ENCODE measurements at places on chromosomes 11 and 22.

GRCh38 chr11:133525976-133526375 is 6.3 kb downstream of the OPCML start:
- DNase-seq, result no peak

GRCh38 chr11:31387379-31387778 is 17.7 kb downstream of the DNAJC24 start:
- no peak for DNase-seq

GRCh38 chr11:65078151-65078550 is 5.7 kb downstream of the CDCA5 start:
- peak; percentile 46 for DNase-seq

DNA sequence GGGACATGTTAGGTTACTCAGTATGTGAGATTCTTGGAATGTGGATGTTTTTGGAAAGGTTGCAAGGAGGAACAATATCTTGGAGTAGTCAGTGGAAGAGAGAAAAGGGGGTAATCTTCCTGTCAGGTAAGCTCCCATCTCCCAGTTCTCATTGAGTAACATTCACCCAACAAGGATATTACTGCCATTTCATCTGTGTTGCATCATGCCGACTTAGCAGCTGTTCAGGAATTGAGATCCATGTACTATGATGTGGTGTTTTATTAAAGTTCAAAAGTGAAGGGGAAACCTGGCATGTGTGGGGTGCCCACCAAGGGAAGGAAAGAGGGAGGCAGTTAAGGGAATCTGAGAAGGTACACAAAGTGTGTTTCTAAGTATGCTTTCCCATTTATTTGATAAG is 58.4 kb upstream of the RASSF10 start:
- no peak for DNase-seq

GRCh38 chr11:35102267-35102666 is 36.7 kb upstream of the CD44 start:
- DNase-seq, result no peak

DNA sequence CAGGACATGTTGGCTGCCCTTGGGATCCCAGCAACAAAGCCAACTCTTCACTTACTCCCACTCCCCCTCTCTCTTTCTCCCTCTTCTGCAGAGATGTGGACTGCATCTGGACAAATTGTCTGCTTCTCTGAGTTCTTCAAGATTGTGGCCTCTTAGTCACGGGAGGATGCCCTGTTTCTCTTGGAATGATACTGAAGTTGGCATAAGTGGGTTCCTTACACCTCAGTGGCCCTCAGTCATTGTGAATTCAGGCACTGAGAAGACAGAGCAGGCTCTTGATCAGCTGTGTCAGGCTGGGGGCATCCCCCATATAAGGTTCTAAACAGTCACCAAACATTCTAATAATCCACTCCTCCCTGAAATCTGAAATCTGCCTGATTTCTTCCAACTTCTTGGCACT is 6.1 kb upstream of the E2F8 start:
- no peak for DNase-seq

DNA sequence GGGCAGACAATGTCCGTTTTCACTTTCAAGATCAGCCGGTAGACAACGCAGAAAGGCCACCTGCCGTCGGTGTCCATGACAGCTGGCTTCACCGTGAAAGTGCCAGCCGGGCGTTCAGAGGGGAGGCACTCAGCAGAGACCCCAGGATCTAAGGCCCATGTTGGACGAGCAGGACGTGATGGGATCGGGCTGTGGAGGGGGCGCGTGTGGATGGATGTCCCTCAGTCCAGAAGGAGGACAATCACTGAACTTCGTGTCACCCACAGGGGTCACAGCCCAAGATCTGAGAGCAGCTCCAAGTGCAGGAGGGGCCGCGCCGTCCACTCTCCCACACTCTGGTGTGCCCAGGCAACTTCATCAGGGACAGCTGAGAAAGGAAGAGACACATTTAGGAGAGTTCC is 164.4 kb downstream of the BRD1 start:
- DNase-seq, result no peak

DNA sequence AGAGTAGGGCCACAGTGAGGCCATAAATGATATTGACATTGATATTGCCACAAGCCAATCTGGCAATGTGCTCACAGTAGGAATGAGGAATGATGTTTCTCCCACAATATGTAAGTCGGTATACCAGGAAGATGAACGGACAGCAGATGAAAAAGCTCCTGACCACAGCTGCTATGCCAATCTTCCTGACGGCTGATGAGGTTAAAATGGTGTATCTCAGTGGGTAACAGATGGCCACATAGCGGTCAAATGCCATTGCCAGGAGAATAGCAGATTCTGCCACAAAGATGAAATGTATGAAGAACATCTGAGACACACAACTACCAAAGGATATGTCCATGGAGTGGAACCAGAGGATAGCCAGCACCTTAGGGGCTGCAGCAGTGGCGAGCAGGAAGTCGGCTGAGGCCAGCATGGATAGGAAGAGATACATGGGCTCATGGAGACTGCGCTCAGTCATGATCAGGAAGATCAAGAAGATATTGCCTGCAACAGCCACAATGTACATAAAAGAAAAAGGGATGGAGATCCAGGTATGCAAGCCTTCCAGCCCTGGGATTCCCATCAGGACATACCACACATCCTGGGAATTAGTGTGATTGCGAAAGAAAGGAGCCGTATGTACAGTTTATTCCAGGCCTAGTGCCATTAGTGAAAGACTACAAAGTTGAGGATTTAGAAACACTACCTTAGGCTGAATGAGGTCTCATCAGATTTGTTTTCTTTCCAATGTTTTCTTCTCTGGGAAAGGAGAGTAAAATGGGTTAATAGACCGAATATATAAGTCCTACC is 22.2 kb downstream of the OR51V1 start:
- no peak for DNase-seq

GRCh38 chr22:26669060-26669481 is 11.7 kb downstream of the MIAT start:
- no peak for DNase-seq

- no peak for DNase-seq
These were observed 51.6 kb downstream of the CLMP start for GRCh38 chr11:123143476-123143875.

- no peak for DNase-seq
These were observed 21.5 kb downstream of the SPTBN2 start for GRCh38 chr11:66707486-66707885.

DNA sequence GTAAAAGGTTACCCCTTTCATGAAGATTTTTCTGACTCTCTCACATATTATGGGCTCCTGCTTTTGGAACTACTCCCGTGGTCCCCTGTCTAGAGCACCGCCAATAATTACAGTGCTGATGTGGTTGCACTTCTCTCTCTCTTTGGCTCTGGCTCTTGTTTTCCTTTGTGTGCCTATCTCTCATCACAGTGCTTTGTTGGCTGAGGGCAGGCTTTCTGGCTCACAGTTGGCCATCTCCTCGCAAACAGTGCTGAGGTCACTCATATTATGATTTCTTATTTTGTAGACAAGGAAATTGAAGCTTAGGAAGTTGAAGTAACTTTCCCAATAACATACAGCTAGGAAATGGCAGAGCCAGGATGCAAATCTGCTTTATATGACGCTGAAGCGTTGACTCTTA is 192.5 kb downstream of the DDX10 start:
- DNase-seq, result no peak

DNA sequence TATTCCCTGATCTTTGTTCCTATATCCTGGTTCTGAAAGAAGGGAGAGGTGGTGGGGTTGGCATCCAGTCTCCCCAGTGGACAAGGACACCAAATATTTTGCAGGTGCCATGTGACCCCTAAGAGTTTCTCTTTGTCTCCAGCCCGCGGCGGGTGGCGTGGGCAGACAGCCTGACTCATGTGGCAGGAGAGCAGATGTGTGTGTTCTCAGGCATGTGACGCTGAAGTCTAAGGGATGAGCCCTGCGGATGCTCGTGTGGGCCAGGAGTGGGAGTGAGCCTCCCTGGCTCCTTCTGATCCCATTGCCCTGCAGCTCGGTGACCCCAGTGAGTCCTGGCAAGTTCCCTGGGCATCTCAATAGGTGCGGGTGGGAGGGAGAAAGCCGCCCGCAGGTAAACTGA is 94.8 kb upstream of the TBCEL start:
- DNase-seq, result no peak

GRCh38 chr11:104813532-104813931 is 84.7 kb downstream of the CASP12 start:
- DNase-seq, result no peak

DNA sequence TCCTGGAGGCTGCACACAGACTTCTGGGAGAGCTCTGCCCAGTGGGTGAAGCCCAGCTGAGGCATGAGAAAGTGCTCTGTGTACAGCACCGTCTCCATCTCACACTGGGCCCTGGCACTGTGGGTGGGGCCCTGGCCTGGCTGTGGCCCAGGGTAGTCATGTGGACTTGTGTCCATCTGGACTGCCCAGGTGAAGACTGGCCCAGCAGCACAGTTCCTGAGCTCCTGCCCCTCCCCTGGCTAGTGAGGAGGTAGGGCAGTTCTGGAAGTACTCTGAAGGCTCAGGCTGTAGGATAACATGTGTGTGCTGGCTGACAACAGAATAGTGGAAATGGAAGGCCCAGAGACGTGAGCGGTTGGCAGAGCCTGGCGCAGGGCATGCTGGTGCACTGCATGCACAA is 35.4 kb downstream of the RSPH14 start:
- no peak for DNase-seq

- DNase-seq, result no peak
These were observed 32.1 kb downstream of the APOL5 start for GRCh38 chr22:35749808-35750207.

GRCh38 chr11:71252770-71253730 is 673 bp upstream of the SHANK2 start:
- no peak for DNase-seq

All from activated CD4-positive, alpha-beta T cell treated with anti-CD3 and anti-CD28 coated beads, Interleukin-2, amount 50 U/mL, for 24 hours (primary cell).